ENCODE measurements at places on chromosomes 5 and 9. TPM values are rescaled to one million over a fixed set of nuclear protein-coding genes. Genes with fewer than 3 reads are reported as not detected.

GRCh38 chr9:69526699-69527098 lies 145.5 kb downstream of the APBA1 start:
- no peak for DNase-seq

- no peak for DNase-seq
Measured at GRCh38 chr9:80094176-80094771, 522.5 kb downstream of the TLE4 start.

DNA sequence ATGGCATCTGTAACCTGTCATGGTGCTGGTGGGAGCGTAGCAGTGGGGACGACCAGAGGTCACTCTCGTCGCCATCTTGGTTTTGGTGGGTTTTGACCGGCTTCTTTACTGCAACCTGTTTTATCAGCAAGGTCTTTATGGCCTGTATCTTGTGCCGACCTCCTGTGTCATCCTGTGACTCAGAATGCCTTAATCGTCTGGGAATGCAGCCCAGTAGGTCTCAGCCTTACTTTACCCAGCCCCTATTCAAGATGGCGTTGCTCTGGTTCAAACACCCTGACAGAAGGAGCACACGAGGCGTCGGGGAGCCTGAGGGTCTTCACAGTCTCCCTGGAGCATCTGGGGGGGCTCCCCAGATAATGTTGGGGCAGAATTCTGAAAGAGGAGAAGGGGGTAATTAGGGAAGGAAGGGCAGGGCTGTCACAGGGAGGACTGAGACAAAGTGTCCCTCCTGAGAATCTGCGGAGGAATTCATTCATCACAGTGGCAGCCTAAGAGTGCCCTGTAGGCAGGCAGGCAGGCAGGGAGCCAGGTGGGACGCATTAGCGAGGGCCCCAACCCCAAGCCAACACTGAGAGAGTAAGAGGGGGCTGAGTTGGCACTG lies 21.3 kb upstream of the NCS1 start:
- DNase-seq = peak; percentile 3

- no peak for DNase-seq
Measured at GRCh38 chr9:37739222-37739621, 14.4 kb upstream of the TRMT10B start.

- DNase-seq = no peak
Measured at GRCh38 chr5:137260820-137261695, 238.1 kb downstream of the SPOCK1 start.

The SPINK7 gene
- total RNA-seq = not detected

DNA sequence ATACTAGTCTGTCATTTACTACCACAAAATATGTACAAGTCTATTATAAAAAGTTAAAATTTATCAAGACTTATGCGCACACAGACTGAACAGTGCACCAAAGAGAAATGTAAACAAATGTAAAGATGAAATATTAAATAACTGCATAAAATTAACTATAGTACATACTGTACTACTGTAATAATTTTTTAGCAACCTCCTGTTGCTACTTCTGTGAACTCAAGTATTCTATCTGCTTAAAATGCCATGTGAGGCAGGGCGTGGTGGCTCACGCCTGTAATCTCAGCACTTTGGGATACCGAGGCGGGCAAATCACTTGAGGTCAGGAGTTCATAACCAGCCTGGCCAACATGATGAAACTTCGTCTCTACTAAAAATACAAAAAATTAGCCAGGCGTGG lies 13.8 kb upstream of the ISOC1 start:
- no peak for DNase-seq

GRCh38 chr5:64301566-64301965 lies 135.9 kb downstream of the RNF180 start:
- DNase-seq = no peak

The ZNF658 gene
- total RNA-seq = 8.9 TPM

DNA sequence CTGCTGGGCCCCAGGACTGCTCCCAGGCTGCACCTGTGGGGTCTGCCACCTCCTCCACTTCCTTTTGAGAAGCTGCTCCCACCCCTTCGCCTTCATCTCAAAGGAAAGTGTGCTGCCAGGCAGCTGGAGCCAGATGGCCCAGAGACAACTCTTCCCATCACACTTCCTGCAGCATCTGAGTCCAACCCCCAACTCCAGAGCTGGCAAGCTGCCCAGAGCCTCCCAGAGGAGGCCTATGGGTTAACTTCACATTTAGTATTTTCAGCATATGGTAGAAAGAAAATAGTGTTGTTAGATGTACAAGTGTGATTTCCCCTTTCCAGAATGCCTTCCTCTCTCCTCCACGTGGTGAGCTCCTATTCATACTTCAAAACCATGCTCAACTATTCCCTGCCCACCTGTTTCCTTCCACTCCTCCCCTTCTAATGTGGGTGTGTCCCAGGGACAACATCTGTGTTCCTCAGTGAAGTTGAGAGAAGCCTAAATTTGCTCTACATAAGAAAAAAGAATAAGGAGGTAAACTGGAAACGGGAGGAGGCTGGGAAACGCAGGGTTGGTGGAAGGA lies 38.6 kb upstream of the KCNMB1 start:
- DNase-seq = peak; percentile 78

DNA sequence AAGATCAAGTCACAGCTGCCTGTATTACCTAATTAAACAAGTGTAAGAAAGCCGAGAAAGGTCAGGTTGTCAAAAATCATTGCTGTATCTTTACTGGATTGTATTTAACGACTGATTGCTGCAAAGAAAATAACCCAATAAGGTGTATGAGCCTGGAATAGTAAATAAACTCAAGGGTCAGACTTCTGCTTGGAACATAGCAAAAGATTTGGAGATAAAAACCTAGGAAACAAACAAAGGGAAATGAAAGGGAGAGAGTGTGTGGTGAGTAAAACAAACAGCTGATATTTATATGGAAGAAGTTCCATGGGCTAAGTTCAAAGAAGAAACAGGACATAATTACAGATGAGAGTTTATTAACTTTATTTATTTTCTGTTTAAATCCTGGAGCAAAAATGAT lies 354.0 kb downstream of the TLR4 start:
- DNase-seq = no peak

The CRHBP gene
- total RNA-seq = 0.92 TPM

The STPG3 gene
- total RNA-seq = 0.69 TPM

GRCh38 chr9:118522093-118523028 lies 818.2 kb downstream of the TLR4 start:
- no peak for DNase-seq

GRCh38 chr9:8287501-8287900 lies 487.9 kb upstream of the DMAC1 start:
- no peak for DNase-seq

The WDR38 gene
- total RNA-seq = not detected

DNA sequence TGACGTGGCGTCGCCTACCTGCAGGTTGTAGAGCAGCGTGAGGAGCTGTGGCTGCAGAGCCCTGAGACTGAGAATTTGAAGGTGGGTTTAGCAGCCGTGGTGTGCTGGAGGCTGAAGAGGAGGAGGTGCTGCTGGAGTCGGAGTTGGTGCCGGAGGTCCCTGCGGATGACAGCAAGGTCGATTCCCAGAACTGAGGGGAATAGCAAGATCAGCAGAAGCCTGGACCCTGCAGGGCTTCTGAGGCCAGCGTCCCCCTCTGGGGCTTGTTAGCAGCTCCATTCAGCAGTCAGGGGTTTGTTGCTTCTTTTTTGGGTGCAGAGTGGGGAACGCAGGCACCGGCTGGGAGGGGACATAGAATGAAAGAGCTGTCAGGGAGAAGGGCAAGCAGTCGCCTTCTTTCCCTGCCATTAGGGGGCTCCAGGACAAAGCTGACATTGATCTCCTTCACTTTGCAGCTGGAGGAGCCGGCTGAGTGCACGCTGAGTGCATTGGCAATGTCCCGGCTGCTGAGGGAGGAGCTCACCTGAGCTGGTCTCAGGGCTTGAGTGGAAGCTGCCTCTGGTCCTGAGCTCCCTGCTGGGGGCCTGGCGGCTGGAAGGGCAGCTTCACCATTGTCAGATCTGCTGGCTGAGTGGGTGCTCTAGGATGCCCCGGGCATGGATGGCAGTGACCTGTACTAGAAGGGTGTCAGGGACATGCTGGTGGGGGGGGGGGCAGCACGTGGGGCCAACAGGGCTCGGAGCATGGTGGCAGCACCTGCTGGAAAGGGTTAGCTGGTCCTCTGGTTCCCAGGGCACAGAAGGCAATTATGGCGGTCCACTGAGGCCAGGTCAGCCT lies 20.8 kb downstream of the OBP2B start:
- DNase-seq = no peak

The JAK2 gene
- 21.5 TPM for total RNA-seq

DNA sequence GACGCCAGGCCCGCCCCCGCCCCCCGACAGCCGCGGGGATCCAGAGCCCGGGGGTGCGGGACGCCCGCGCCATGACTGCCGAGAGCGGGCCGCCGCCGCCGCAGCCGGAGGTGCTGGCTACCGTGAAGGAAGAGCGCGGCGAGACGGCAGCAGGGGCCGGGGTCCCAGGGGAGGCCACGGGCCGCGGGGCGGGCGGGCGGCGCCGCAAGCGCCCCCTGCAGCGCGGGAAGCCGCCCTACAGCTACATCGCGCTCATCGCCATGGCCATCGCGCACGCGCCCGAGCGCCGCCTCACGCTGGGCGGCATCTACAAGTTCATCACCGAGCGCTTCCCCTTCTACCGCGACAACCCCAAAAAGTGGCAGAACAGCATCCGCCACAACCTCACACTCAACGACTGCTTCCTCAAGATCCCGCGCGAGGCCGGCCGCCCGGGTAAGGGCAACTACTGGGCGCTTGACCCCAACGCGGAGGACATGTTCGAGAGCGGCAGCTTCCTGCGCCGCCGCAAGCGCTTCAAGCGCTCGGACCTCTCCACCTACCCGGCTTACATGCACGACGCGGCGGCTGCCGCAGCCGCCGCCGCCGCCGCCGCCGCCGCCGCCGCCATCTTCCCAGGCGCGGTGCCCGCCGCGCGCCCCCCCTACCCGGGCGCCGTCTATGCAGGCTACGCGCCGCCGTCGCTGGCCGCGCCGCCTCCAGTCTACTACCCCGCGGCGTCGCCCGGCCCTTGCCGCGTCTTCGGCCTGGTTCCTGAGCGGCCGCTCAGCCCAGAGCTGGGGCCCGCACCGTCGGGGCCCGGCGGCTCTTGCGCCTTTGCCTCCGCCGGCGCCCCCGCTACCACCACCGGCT lies 1.0 kb downstream of the FOXE1 start:
- no peak for DNase-seq

The PRDM9 gene
- not detected for total RNA-seq

GRCh38 chr5:68330574-68330973 lies 115.0 kb downstream of the PIK3R1 start:
- no peak for DNase-seq

The PCDHGC5 gene
- 3.2 TPM for total RNA-seq

- no peak for DNase-seq
Measured at GRCh38 chr5:43421450-43422133, 9.4 kb upstream of the CCL28 start.

DNA sequence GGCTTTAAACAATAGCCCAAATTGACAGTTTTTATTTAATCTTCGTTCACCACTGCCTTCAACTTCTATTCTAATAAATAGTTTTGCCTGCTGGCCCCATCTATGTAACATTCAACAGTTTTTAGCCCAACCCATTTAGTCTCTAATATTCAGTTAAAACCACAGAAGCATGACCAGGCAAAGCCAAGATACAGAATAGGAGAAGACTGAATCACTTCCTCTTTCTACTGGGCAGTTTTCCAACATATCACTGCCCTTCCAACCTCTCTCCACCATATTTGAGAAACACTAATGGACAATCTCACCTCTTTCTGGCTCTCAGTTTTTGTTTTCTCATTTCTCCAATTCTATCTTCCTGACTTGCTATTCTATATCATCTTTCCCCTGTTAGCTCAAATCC lies 352.9 kb downstream of the DNAH5 start:
- DNase-seq = no peak

The MLANA gene
- not detected for total RNA-seq

DNA sequence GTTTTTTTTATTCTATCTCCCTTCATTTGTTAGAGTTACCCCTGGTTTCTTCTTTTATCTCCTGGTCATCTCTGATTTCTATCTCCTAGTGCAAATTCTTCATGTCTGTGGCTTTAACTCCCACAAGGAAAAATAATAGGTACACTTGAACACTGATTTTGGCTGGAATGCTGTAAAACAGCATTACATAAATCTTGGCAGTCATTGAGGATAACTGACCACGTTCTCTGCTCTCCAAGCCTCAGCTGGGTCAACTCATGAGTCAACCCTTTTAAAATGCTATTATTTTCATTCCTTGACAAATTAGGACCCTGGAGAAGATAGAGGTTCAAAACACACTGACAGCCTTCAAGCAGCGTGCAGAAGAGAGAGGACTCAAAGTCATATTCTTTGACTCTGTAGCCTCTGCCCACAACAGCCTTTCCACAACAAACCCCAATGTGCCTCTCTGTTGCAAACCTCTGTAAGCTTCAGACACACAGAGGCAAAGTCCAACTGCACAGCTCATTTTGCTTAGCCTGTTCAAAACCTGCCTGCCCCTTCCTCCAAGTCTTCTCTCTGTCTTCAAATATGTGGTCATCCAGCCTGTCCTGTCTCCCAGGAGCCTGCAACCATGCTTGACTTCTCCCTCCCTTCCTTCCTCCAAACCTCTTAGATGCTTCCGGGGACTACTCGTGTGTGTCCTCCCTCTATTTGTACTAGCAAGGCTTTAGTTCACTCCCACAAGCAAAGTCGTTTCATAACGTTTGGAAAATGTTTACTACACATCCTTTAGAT lies 398.4 kb downstream of the MED10 start:
- no peak for DNase-seq
